CD4-positive, alpha-beta T cell treated with Interleukin-15 for 1 hour (primary cell): ENCODE measurements at places on chromosomes 16 and 17.

GRCh38 chr17:19417611-19418010 is 6.6 kb downstream of the RNF112 start:
- no peak for DNase-seq

- DNase-seq = no peak
Observed at GRCh38 chr16:82070656-82071369, 35.8 kb downstream of the HSD17B2 start.

- DNase-seq = no peak
Observed at GRCh38 chr17:48809182-48809581, 7.8 kb downstream of the TTLL6 start.

GRCh38 chr17:17122781-17123483 is 80.7 kb downstream of the MPRIP start:
- no peak for DNase-seq

- DNase-seq = no peak
Observed at GRCh38 chr17:62808576-62808970, 459 bp upstream of the MARCHF10 start.

GRCh38 chr16:80274576-80275191 is 266.1 kb upstream of the DYNLRB2 start:
- no peak for DNase-seq

DNA sequence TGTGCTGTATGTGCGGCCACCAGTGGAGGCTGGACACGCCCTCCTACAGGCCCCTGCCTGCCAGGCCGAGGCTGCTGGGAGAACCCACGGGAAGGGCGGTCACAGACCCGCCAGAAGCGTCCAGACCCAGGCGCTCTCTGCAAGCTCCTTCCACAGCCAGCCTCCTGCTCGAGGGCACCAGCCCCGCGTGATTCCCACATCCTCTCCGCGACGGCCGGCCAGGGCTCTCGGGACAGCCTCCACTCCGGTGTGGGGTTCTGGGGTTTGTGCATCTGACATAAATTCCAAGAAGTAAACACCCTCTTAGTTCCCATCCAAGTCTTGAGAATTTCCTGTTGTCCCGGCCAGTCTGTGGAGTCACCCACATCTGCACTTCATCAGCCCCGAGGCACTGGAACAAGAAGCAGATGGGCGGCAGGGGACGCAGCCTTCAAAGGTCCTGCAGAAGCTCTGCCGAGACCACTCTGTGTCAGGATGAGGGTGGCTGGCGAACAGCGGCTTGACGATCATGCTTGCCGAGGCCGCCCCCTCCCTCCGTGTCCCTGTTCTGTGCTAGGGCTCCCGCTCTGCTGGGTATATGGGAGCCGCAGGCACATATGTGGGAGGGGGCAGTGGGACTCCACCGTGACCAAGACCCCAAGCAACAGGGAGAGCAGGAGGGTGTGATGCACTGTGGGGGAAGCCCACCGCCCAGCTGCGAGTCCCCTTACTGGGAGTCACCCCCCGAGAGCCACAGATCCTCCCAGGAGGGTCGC is 2.4 kb upstream of the TMEM204 start:
- no peak for DNase-seq

DNA sequence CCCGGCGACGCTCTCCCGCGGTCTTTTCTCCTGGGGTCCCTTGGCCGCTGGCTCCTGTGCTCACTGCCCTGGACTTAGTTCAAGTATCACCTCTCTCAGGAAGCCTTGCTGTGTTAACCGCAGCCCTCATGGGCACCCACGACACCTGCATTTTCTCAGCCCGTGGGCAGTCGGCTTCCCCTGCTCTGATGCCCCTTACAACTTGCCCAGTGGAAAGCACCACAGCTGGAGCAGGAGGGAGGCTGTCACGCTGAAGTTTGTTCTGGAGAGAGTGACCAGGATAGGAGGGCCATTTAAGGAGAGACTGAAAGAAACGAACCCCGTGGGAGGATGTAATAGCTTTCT is 395 bp downstream of the STXBP4 start:
- DNase-seq = no peak

DNA sequence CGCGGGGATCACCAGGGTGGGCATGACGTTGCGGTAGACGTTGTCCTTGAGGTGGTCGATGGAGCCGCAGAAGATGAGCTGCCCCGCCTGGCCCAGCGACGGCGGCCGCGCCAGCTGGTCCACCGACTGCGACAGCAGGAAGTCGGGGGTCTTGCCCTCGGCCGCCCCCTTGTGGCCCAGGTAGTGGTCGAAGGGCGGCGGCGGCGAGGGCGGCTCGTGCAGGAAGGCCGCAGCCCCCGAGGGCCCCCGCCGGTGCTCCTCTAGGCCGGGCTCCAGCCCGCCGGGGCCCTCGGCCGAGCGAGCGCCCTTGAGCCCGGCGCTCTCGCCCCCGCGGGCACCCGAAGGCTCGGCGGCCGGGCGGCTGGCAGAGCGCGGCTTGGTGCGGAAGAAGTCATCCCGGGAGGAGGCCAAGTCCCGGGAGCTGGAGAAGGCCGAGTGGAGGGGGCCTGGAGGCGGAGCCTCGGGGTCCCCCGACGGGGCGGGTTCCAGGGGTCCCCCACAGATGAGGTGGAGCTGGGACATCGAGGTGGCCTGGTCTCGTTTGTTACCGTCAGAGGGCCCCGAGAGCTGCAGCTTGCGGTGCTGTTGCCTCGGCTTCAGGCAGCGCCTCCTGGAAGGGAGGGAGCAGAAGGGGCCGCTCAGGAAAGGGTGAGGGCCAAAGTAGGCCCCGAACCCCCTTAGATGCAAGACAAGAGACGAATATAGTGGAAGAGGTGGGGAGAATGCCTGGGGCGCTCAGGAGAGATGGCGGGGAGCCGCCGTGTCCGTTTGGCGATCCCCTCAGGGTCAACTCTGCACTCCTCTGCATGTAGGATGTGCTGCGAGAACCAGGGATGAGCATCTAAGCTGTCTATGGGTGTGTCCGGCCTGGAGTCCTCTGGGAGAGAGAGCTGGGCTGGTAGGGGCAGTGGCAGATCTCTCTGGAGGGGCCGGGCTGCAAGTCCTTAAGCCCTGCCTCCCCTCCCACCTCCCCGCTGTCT is 8.8 kb downstream of the FAM171A2 start:
- peak; percentile 48 for DNase-seq
